ENCODE measurements at places on chromosomes 3 and 15.

- H3K36me3 ChIP-seq, result peaks cover 15% of the 10 kb centered on the region
- no peaks in the 10 kb centered on the region for H3K4me1 ChIP-seq
- DNase-seq, result no peak
These were observed 188.2 kb downstream of the ITPR1 start for GRCh38 chr3:4681301-4681700.

DNA sequence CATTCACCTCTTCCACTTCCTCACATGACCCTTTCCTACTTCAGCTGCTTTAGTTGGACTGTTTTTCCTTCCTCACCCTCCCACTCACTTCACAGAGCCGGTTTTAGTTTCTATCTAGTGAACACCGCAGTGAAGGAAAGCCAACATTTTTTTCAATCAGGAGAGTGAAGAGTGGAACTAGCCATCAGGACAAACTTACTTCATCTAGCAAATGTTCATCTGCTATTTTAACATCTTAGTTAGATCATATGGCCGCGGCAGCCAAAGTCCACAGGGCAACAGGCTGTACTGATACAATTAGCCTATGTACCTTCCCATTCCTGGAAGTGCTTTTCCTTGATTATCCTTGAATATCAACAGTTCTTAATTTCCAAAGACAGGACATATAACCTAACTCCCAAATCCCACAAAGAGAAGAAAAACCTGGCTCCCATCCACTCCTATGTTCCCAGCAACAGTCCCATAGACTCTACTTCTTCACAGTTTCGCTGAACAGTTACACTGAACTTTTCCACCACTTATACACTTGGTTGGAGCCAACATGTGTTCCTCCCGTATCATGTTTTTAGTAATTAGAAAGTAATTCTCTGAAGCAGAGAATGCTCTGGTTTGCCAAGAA, 456.2 kb upstream of the THBS1 start:
- no peak overlapping the region for H3K27ac ChIP-seq
- no peaks in the 10 kb centered on the region for H3K36me3 ChIP-seq
- peaks cover 12% of the 10 kb centered on the region for H3K4me1 ChIP-seq
- H3K4me3 ChIP-seq, result no peak overlapping the region
- DNase-seq, result no peak

- peaks cover 36% of the 10 kb centered on the region for H3K36me3 ChIP-seq
- no peaks in the 10 kb centered on the region for H3K27me3 ChIP-seq
- DNase-seq, result peak; percentile 86
- peaks cover 57% of the 10 kb centered on the region for H3K4me1 ChIP-seq
- peak overlapping the region; percentile 68 for H3K4me3 ChIP-seq
These were observed 3.2 kb downstream of the ZXDC start for GRCh38 chr3:126472277-126473006.

- H3K4me1 ChIP-seq, result no peaks in the 10 kb centered on the region
- H3K36me3 ChIP-seq, result no peaks in the 10 kb centered on the region
- no peak overlapping the region for H3K27ac ChIP-seq
These were observed 106.6 kb downstream of the TGFBR2 start for GRCh38 chr3:30712991-30713390.

DNA sequence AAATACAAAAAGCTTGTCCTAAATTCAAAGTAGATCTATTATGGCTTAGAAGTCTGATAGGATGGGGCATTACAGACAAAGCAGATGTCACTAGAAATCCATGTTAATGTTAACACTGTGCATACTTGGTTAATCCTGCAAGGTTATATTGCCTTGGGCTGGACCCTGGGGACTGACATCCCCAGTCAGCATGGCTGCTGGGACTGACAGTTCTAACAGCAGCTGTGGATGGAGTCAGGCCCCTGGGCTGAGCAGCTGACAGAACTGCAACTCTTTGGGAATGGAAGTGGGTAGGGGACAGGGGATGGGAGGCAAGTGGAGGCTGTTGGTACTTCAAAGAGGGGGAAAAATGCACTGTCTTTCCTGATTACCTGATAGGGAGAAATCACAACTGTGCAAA, 7.5 kb downstream of the P2RY1 start:
- DNase-seq, result no peak
- no peak overlapping the region for H3K27ac ChIP-seq
- no peaks in the 10 kb centered on the region for H3K27me3 ChIP-seq
- H3K4me1 ChIP-seq, result no peaks in the 10 kb centered on the region
- no peak overlapping the region for H3K4me3 ChIP-seq
- H3K36me3 ChIP-seq, result no peaks in the 10 kb centered on the region

- H3K36me3 ChIP-seq, result no peaks in the 10 kb centered on the region
- H3K4me1 ChIP-seq, result peaks cover 34% of the 10 kb centered on the region
- H3K27me3 ChIP-seq, result no peaks in the 10 kb centered on the region
These were observed 6.8 kb downstream of the PEAK1 start for GRCh38 chr15:77412972-77413698.

DNA sequence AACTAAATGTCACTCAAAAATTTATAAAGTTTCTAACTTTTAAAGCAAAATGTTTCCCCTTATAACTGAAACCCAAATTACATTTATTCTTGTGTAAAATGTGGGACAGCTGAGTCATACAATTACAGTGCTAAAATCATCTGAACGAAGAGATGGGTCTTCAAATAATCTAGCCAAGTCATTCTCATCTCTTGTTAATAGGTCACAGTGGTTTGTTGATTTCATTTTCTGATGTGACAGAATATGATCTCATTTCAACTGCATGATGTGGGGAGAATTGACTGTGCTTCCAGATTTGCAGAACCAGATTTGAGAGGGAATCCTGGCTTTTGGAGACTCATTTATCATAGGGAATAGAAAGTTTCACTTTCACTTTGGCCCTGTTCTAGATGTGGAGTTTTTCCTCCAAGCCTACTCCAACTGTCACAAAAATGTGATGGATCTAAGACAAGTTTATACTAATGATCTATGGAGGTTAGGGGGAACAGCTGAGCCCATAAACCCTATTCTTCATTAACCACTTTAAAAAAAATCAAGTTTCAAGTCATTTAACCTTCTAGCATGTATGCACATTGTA, 685.0 kb downstream of the PDCD6IP start:
- H3K4me3 ChIP-seq, result no peak overlapping the region
- no peak overlapping the region for H3K27ac ChIP-seq
- no peaks in the 10 kb centered on the region for H3K36me3 ChIP-seq
- H3K27me3 ChIP-seq, result no peaks in the 10 kb centered on the region
- no peak for DNase-seq

DNA sequence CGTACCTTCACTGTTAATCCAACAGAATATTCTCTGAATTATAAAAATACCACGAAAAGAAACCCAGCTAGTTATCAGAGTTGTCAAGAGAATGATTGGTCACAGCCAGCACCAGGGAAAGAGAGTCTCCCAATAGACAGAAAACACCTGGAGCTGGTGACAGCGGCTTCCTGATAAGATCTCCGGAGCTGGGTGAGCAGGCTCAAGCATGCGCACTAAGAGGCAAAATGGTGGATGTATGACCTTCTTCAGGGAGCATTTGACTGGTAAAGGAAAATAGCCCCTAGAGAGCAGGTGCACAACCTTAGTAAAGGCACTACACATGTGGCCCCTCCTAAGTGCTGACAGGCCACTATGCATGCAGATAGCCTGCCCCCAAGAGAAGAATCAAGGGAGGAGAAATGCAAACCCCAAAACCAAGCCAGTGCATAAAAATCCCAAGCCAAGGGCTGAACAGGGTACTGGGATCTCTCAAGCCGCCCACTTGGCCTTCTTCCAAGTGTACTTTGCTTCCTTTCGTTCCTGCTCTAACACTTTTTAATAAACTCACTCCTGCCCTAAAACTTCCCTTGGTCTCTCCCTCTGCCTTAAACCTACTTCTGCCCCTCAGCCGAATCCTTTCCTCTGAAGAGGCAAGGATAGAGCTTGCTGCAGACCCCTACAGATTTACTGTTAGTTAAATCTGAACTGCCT, 93.2 kb downstream of the UACA start:
- H3K36me3 ChIP-seq, result peaks cover 37% of the 10 kb centered on the region
- no peak overlapping the region for H3K4me3 ChIP-seq
- H3K4me1 ChIP-seq, result no peaks in the 10 kb centered on the region
- DNase-seq, result no peak
- H3K27me3 ChIP-seq, result no peaks in the 10 kb centered on the region

GRCh38 chr3:109874896-109875708, 537.8 kb upstream of the DPPA4 start:
- no peak overlapping the region for H3K27ac ChIP-seq
- H3K4me3 ChIP-seq, result no peak overlapping the region
- no peaks in the 10 kb centered on the region for H3K4me1 ChIP-seq
- no peaks in the 10 kb centered on the region for H3K36me3 ChIP-seq
- H3K27me3 ChIP-seq, result no peaks in the 10 kb centered on the region

DNA sequence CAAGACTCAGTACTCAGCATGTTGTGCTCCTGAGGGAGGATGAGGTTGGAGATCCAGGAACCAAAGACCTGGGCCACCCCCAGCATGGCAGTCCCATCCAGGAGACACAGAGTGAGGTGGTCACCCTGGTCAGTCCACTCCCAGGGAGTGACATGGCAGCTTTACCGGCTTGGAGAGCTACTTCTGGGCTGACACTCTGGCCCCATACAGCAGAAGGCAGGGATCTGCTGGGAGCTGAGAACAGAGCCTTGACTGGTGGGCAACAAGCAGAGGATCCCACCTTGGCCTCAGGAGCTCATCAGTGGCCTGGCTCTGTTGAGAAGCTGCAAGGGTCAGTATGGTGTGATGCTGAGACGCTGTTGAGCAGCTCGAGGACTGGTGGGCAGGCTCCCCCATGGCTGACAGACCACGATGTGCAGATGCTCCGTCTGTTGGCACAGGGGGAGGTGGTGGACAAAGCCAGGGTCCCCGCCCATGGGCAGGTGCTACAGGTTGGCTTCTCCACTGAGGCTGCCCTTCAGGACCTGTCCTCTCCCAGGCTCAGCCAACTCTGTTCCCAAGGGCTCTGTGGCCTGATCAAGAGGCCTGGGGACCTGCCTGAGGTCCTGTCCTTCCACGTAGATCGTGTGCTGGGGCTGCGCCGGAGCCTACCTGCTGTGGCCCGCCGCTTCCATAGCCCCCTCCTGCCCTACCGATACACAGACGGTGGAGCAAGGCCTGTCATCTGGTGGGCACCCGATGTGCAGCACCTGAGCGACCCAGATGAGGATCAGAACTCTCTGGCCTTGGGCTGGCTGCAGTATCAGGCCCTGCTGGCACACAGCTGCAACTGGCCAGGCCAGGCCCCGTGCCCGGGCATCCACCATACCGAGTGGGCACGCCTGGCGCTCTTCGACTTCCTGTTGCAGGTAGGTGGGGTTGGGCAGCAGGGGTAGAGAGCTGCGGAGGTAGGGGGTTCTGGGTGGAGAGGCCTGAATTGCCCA, 53.8 kb downstream of the GASK1A start:
- peaks cover 5% of the 10 kb centered on the region for H3K4me1 ChIP-seq
- no peaks in the 10 kb centered on the region for H3K36me3 ChIP-seq
- DNase-seq, result peak; percentile 72
- H3K27me3 ChIP-seq, result no peaks in the 10 kb centered on the region

- H3K4me3 ChIP-seq, result no peak overlapping the region
- no peaks in the 10 kb centered on the region for H3K36me3 ChIP-seq
- no peak for DNase-seq
- H3K27me3 ChIP-seq, result no peaks in the 10 kb centered on the region
- no peaks in the 10 kb centered on the region for H3K4me1 ChIP-seq
These were observed 17.0 kb downstream of the KLHL6 start for GRCh38 chr3:183538486-183538885.

DNA sequence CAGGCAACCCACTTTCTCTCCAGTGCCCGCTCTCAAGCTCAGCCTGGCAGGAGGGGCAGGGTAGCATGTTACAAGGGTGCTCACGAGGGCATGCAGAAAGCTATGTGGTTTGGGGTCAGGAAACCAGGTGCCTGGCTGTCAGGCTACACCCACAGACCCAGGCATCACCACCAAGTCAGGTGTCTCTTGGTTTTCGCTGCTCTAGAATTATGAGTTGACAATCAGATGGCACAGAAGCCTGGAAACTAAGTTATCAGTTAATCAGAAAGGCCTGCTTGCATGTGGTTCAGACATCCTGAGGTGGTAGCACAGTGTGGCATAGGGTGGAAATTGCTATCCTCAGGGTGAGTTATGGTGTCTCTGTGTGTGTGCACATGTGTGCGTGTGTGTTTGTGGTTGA, 16.2 kb upstream of the CCR9 start:
- no peaks in the 10 kb centered on the region for H3K4me1 ChIP-seq
- no peak overlapping the region for H3K4me3 ChIP-seq
- H3K27ac ChIP-seq, result no peak overlapping the region
- H3K36me3 ChIP-seq, result no peaks in the 10 kb centered on the region
- DNase-seq, result no peak
- no peaks in the 10 kb centered on the region for H3K27me3 ChIP-seq

- no peaks in the 10 kb centered on the region for H3K4me1 ChIP-seq
- H3K27me3 ChIP-seq, result no peaks in the 10 kb centered on the region
- no peak for DNase-seq
- H3K27ac ChIP-seq, result no peak overlapping the region
- H3K36me3 ChIP-seq, result no peaks in the 10 kb centered on the region
These were observed 326.1 kb downstream of the UNC13C start for GRCh38 chr15:54304321-54304720.

DNA sequence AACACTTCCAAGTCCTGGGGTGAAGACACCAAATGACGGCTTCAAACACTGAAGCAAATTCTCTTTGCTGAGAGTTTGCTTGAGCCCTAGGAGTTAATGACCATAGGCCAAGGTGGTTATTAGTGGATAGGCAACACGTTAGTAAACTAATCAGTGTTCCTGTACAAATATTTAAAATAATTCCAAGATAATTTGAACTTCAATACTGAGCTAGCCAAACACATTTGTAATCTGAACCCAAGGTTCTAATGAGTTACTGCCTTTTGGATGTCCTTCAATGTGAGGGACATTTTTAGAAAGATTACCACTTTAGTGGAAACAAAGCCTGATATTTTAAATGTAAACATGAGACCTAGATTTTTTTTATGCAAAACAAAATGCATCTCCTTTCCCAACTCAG, 94.6 kb downstream of the THRB start:
- no peak overlapping the region for H3K27ac ChIP-seq
- no peaks in the 10 kb centered on the region for H3K36me3 ChIP-seq
- peaks cover 15% of the 10 kb centered on the region for H3K4me1 ChIP-seq
- DNase-seq, result no peak

DNA sequence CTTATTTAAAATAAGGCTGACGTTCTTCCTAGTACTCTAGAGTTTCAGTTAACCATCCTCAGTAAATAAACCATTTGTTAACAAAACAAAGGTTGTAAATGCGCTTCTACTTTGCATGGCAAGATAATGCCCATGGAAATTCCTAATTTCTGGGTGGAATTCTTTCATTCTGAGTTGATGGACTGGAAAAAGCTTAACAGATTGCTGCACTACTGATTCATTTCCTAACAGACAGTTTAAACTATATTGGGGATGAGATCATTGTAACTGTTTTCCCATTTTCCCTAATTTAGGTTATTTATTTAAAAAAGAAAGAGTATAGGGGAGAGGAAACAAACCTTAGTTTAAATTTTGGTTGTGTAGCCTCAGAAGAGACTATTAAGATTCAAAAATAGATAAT, 342.2 kb downstream of the NLGN1 start:
- peaks cover 8% of the 10 kb centered on the region for H3K4me1 ChIP-seq
- H3K27ac ChIP-seq, result no peak overlapping the region
- no peaks in the 10 kb centered on the region for H3K36me3 ChIP-seq

- H3K4me3 ChIP-seq, result no peak overlapping the region
- no peak for DNase-seq
- H3K27ac ChIP-seq, result no peak overlapping the region
- peaks cover 52% of the 10 kb centered on the region for H3K36me3 ChIP-seq
- H3K4me1 ChIP-seq, result peaks cover 5% of the 10 kb centered on the region
These were observed 139.0 kb upstream of the CGNL1 start for GRCh38 chr15:57237301-57237642.

- no peak overlapping the region for H3K4me3 ChIP-seq
- no peaks in the 10 kb centered on the region for H3K27me3 ChIP-seq
- H3K27ac ChIP-seq, result no peak overlapping the region
- H3K4me1 ChIP-seq, result peaks cover 23% of the 10 kb centered on the region
- DNase-seq, result no peak
These were observed 18.1 kb downstream of the FAM81A start for GRCh38 chr15:59456114-59456513.
